Stimulated activated CD8-positive, alpha-beta memory T cell treated with anti-CD3 and anti-CD28 coated beads, Interleukin-4, amount 100 ng/mL, for 1 hour (primary cell): ENCODE measurements at places on chromosomes 7 and 10.

DNA sequence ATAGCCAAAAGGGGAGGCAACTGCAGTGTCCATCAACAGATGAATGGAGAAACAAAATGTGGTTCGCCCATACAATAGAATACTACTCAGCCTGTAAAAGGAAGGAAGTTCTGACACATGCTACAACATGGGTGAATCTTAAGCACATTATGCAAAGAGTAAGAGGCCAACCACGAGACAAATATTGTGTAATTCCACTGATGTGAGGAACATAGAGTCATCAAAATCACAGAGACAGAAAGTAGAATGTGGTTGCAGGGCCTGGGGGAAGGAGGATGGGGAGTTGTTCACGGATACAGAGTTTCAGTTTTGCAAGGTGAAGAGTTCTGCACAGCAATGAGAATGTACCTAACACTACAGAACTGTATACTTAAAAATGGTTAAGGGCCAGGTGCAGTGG lies 13.7 kb upstream of the C10orf71 start:
- no peak for DNase-seq

DNA sequence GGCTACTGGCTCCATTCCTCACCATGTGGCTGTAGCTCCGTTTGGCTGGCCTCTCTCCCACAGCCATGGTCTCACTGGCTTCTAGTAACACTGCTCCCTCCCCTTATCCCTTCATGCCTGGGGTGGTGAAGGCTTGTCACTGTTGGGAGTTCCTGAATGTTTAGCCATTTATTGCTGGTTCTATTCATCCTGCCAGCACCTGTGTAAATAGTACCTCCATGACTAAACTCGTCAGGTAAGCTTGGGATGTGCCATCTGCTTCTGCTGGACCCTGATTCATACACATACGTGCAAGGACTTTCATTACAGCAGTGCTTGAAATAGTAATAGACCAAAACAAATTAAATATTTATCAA lies 61.6 kb downstream of the CCDC71L start:
- no peak for DNase-seq

DNA sequence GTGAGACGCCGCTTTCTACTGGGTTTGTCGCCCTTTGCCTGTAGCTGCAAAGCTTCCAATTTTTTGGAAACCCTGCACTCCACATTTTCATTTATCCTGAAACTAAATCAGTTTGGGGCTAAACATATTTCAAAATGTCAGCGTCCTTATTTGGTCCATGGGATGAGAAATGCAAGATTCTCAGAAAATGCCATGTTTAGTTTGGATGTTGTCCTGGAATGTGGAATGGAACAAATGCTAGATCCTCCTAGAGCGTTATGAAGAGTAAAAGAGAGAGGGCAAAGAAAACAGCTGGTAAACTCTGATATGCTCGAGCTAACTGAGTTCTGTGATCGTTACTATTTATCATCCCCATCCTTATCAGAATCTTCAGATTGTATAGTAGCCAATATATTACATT lies 236.9 kb downstream of the KLF6 start:
- DNase-seq: no peak

GRCh38 chr7:106064771-106065574 lies 47.1 kb downstream of the SYPL1 start:
- no peak for DNase-seq

- no peak for DNase-seq
These were observed 61.5 kb downstream of the RAMP3 start for GRCh38 chr7:45219130-45219529.

GRCh38 chr7:46566097-46566774 lies 645.2 kb upstream of the IGFBP3 start:
- DNase-seq: no peak

- DNase-seq: no peak
These were observed 19.6 kb upstream of the IFRD1 start for GRCh38 chr7:112430649-112431048.

GRCh38 chr10:28669227-28670173 lies 7.8 kb upstream of the BAMBI start:
- DNase-seq: no peak

DNA sequence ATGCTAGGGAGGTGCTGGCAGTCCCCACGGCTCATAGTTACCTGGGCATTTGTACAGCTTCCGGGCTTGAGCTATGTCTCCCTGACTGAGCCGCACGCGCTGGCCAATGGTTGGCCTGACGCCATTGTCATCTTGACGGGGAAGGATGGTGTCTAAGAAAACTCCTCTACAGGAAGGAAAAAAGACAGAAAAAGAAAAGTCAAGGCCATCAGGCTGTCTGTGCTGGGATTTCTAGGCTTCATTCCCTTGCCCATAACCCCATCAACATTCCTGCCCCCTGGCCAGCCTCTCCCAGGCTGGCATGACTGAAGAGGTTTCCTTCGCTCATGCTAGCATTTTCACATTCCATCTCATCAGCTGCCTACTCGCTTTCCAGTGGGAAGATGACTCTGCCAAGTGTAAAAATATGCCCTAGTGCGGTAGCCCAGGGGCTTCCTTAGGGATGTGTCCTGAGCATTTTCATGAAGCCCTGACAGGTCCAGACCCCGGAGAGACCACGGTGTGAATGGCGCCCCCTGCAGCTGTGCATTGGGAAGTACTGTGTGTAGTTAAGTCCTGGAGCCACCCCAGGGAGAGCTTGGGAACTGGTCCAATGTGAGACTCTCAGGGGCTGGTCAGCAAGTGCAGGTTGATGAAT lies 54.5 kb upstream of the OPALIN start:
- DNase-seq: no peak

- DNase-seq: no peak
These were observed 305.0 kb downstream of the XPNPEP1 start for GRCh38 chr10:109618301-109618700.

DNA sequence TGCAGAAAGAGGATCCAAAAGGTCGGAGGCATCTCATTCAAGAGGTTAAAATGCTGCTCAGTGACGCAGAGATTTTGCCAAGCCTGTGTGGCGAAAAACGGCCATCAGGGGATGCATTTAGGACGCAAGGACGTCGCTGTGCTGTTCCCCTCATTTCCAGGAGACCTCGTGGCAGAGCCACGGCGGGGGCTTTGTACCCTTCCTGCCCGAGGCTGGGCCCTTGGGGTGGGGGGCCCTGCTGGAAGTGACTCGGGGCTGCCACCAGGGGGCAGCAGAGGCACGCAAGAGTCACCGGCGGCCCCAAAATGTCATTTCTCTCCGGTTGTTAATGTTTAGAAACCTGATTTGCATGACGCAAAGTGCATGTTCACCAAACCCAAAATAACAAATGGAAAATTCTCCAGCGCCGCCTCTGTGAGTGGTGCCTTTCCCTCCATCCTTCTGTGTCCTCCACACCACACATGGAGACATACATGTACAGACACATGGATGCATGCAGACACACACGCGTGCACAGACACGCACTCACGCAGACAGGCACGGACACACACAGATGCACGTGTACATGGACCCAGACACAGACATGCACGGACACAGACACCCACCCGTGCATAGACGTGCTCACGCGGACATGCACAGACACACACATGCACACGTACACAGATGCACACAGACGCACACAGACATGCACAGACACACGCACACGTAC lies 51.0 kb upstream of the NKX6-2 start:
- DNase-seq: peak; percentile 12

- DNase-seq: no peak
These were observed 10.7 kb downstream of the LUC7L2 start for GRCh38 chr7:139370301-139370942.

DNA sequence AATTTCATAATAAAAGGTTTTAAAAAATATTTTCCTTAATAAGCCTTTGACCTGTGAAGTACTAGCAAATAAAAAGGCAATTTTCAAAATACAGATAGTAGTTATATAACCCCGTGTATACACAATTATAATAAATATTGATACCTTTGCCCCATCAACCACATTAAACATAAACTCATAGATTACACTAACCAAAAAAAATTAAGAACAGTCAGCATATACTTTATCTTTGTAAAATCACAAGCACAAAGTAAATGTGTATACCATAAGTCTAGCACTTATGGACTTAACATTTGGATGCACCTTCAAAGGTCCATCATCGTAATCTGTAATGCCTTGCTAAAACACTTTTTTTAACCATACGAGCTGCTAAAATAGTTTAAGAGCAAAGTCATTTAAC lies 123.4 kb downstream of the SNX13 start:
- DNase-seq: no peak

DNA sequence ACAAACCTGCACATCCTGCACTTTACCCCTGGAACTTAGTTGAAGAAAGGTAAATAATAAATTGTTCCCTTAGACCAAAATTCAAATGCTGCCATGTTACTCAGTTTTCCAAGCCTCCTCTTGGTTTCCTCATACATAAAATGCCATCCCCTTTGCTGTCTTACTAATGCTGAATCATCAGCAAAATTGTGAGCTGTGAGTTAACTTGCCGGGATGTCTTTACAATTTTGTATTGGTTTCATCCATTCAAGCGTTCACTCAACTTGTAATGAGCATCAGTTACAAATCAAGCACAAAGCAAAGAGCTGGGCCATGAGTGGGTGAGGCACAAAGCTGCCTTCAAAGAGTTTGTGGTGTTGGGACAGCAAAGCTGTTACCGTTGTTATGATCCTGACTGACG lies 395.8 kb upstream of the ZMIZ1 start:
- no peak for DNase-seq

- no peak for DNase-seq
These were observed 20.3 kb upstream of the HYAL4 start for GRCh38 chr7:123824754-123825067.

DNA sequence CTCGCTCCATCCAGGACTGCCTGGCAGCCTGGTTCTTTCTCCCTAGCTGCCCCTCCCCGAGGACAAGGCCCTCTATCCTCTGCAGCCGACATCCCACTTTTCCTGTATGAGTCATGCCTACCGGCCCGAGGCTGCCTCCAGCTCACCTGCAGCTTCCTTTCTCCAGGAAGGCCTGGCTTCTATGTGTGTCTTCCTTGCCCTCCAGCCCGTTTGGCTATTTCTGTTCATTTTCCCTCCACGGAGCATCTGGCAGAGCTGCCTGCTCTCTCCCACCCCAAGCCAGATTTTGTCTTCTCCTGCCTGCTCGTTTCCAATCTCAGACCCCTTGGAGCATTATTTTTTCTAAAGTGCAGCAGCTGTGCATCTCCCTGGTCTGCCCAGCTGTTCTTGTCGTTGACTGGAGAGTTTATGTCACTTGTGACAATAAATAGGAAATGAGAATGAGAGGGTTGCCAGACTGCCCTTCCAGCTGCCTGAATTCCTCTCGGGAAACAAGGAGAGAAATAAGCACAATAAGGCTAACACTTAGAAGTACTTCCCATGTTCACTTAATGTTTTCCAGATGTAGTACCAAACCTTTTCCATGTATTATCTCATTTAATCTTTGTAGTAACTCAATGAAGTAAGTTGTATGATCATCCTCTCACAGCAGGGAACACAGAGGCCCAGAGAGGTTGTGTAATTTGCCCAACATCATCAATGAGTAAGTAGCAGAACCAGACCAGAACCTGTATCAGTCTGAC lies 19.7 kb downstream of the UBTD1 start:
- no peak for DNase-seq
